LHCN-M2 (cell line): ENCODE measurements at places on chromosomes 7 and 10. TPM values are rescaled to one million over a fixed set of nuclear protein-coding genes. Genes with fewer than 3 reads are reported as not detected.

The IRF5 gene
- total RNA-seq = 0.19 and 0.75 TPM in 2 replicates

The PTN gene
- total RNA-seq = 5.7 and 6.7 TPM in 2 replicates

The CPVL gene
- 0.06 and 0.19 TPM in 2 replicates for total RNA-seq

The ZNF425 gene
- total RNA-seq = 4.4 and 6.3 TPM in 2 replicates

The LIPK gene
- total RNA-seq = 0.17 TPM in 1 of 2 replicates, not detected in the other

The HYAL4 gene
- total RNA-seq = not detected in 2 replicates

DNA sequence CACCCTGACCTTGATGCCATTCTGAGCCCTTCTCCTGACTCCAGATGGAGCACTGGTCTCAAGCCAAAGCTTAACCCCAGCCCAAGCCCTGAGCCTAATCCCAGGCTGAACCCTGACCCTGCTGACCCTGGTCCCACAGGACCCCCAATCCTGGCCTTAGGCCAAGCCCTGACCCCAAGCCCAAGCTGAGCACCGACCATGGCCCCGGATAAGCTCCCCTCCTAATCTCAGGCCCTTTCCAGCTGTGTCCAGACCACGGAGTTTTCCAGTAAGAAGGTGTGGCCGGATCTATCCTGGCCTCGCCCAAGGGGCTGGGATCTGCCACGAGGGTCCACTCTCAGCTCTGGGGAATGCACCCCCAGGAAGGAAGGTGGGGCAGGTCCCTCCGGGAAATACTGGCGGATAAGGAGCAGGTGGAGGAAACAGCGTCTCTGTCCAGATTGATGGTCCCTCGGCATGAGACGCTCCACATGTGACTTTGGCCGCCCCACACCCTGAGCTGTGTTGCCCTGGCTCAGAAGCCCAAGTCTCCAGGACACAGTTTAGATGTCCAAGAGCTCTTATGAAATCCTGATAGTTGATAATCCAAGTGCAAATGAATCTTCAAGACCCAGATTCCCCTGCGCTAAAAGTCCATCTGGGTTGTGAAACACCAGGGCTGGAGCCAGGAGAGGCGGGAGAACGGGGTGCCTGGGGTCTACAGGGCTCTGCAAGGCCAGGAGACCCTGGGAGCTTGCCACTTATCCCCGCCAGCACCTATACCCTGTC, 10.4 kb downstream of the ELN start:
- DNase-seq = no peak

- DNase-seq = no peak
These were observed 58.1 kb downstream of the NRP1 start for GRCh38 chr10:33276282-33276923.

DNA sequence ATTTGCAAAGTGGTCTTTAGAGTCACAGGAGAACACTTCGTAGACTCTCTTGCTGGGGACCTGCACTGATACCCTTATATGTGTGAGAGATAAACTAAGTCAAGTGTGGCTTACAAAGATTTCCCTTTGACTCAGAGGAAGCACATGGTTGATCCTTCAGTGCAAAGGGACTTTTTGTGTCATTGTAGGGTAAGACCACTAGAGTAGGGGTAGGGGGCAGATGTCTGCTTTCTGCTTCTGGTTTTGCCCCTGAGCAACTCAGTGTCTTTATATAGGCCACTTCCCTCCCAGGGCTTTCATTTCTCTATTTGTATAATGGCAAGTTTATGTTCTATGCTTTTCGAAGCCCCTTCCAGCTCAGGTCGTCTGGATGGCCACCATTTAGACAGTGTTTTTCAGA, 281.7 kb downstream of the SORCS3 start:
- DNase-seq = no peak

DNA sequence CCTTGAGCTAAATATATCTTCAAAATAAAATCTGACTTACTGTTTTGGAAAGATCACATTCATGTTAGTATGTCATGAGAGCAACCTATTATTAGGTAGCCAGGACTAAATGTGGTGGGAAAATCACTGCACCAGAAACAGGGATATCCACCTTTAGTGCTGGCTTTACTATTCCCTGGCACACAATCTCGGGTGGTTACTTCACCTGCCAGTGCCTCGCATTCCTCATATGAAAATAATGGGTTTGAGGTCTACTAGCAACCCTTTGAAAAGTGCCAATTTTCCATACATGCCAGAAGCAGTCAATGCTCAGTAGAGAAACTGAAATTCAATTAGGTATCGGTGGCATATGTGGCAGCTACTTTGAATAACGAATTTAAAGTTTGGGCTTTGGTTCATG, 36.8 kb downstream of the PTN start:
- no peak for DNase-seq

DNA sequence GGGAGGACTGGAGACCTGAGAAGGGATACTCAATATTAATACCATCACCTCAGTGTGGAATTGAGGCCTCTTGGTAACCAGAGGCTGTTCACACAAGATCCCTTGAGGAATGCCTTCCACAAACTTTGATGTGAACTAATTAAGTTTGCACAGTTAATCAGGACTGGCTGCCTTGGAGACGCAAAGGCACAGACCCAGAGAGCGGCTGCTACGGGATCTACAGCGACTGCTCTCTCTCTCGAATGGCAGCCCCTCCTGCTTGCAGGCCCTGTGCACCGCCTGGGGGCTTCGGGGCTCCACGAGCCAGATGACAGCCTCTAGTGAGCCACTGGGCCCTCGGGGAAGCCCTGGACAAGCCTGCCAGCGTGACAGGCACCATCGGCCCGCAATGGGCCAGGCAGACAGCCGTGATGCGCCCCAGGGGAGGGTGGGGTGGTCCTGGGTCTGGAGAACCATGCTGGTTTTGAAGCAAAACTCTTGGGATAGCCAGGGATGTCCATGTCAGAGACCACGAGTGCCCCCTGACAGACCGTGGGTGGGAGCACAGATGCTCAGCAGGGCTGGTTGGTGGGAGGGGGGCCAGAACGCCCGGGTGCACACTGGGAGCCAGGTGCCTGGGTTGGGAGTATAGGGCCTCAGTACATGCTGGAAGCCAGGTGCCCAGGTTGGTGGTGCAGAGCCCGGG, 195.6 kb downstream of the ELFN1 start:
- DNase-seq = no peak

GRCh38 chr10:8035641-8036470, 18.6 kb upstream of the GATA3 start:
- DNase-seq = no peak

- no peak for DNase-seq
These were observed 3.8 kb downstream of the REPIN1 start for GRCh38 chr7:150372271-150373048.

DNA sequence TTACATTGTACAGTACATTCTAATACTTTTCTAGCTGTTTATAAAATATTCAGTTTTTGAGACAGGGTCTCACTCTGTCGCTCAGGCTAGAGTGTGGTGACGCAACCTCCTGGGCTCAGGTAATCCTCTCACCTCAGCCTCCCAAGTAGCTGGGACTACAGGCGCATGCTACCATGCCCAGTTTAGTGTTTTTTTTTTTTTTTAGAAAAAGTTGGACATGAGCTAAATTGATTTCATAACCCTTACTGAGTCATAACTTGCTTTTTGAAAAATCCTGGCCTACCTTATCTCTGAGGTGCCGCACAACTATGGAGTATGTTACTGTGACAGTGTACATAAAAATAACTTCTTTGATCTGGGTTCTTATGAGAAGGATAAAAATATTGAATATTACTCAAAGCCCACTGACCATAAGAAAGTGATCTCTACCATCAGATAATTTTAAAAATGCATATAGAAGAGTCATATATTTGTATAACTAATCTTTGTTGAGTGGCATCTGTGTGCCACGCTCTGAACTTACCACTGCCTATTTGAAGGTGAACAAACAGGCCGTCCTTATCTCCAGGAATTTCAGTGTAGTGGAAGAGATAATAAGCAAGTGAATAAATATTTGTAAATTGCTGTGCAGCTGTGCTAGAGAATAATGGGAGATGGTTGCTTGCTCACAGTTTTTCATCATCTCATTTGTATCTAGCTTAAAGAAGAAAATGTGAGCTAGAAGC, 73.2 kb downstream of the PPP1R9A start:
- DNase-seq = no peak

DNA sequence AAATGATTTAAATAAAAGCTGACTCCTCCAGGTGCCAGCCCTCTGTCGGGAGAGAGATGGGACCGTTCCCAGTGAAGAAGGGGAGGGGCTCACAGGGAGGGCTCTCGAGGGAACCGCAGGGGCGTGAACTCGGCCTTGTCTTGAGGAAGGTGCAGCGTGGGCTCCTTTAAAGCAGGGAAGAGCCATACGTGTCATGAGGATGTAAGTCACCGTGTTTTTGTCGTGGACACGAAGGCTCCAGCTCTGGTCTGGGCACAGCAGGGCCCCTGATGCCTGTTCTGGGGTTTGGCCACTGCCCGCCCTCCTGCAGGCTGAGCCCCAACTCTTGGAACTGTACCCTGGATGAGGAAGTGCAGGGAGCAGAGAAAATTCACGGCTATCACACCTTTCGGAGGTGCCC, 45.0 kb downstream of the JAKMIP3 start:
- no peak for DNase-seq

- peak; percentile 91 for DNase-seq
These were observed 344.6 kb upstream of the AOAH start for GRCh38 chr7:37068902-37069301.

DNA sequence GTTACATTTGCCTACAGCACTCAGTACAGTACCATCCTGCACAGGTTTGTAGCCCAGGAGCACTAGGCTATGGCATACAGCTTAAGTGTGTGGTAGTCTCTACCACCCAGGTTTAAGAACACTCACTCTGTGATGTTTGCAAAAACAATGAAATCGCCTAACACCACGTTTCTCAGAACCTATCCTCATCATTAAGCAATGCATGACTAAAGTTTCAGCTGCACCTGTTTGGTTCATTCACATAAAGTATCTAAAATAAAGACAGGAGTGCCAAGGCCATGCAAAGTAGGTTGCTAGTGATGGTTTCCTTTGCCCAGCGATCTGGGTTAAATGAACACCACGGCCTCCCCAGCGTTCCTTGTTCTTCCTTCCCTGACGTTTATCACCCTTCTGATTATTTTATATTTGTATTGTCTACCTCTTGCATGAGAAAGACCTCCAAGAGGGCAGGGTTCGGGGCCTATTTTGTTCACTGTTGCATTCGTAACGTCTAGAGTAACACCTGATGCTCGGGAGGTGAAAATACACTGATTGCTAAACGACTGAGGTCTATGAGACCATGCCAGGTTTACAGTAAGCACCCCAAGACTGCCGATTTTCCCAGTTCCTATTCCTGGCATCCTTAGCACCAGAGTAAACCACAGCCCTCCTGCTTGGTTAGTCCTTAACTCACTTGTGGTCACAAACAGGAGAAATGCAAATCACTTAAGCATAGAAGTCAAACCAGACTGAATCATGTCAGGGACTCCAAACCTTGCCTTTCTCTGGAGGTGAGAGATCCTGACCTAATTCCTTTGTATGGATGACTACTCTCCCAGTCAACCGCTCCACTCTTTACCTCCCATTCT, 204.1 kb upstream of the NFE2L3 start:
- no peak for DNase-seq

DNA sequence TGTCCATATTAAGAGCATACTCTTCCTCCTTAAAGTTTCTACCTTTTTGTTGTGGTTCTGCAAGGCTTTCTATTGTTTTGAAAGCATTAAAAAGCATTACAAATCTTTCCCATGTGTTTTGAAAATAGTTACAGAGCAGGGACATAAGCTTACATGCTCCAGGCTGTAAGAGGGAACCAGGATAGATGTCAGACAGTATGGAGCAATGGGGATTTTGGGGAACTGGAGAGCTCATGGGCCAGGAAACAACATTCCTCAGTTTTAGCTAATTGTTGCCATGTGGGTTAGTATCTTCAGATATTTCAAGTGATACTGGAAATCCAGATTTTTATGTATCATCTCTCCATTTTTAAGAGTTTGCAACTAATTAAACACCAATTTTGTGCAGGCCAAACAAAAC, 3.5 kb downstream of the MDFIC start:
- no peak for DNase-seq

DNA sequence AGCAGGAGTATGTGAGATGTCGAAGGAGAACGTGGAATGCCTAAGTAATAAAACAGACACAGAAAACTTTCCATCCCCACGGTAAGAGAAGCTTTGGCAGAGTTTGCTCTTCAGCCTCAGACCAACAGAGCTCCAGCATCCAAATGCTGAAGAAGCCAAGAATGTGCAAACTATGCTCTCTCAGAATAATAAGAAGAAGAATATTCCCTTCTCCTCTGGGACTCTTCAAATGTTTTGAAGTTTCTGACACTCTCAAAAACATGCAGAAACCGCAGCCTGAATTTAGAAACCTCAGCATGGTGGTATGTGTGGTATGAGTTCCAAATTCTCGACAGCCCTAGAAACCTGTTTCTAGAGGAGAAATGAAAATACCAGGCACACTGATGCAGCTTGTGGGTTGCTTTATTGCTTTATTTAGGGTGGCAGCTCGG, 113.3 kb downstream of the KCNMA1 start:
- DNase-seq = peak; percentile 82

DNA sequence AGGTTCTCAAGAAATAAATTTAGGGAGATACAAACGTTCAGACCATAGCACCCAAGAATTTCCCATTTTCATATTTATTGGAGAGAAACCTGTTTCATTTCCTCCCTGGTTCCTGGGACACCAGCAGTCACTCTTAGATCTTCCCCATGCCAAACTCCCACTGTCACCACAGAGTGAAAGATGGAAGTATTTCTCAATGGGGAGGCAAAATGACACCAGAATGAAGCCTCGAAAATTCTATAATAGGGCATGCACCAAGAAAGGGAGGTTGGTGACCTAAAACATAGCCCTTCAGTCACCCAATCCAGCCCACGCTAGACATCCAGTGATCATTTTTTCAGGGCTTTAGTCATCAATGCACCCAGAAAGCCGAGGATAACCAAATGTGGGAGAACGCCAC, 148.1 kb upstream of the PLXDC2 start:
- no peak for DNase-seq

DNA sequence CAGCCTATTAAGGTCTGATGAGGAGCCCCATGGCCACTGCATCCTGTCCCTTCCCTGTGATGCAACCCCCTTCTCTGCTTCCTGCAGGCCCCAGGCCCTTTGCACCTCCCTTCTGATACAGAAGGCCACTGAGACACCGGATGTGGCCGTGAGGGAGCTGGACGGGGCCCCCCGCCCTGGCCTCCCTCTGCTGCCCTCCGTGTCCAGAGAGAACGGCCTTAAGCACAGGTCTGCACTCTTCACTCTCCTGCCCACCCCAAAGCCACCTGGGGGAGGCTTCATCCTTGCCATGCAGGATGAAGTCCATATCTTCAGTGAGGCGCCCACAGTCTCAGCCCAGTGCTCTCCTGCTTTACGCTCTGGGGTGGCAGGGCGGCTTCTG, 86.9 kb upstream of the GNA12 start:
- DNase-seq = no peak

GRCh38 chr10:31148951-31149350, 117.3 kb upstream of the ZNF438 start:
- peak; percentile 33 for DNase-seq

DNA sequence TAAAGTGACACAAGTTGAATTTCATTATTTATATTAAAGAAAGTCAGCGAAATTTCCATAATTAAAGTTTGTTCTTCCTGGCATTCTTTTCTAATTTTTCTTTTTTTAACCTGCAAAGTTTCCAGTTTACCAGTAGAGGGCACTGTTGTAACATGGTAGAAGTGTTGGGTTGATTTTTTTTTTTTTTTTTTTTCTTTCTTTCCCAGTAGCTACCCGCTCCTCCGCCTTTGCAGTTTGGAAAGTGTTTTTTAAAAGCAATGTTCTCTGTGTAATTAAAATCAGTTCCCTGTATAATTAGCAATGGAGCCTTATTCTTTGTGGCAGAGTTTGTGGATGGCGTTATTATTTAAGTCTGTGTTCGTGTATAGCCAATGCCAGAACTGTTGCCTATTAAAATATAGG, 53.7 kb downstream of the TAF3 start:
- peak; percentile 6 for DNase-seq
